Pancreas (tissue), 10 donors: ENCODE measurements at places on chromosomes 3 and 15. TPM values are rescaled to one million over a fixed set of nuclear protein-coding genes. Genes with fewer than 3 reads are reported as not detected.
A peak's percentile ranks its signal among the peaks of the same experiment; 100 is the strongest.

The SLC6A20 gene
- 7.7 TPM for polyA plus RNA-seq

The PLSCR4 gene
- polyA plus RNA-seq = 5.6 TPM

The TTC14 gene
- 24.7 TPM for polyA plus RNA-seq

The KNL1 gene
- polyA plus RNA-seq = 0.11 TPM

The NTRK3 gene
- 1.1 TPM for polyA plus RNA-seq

The TEX9 gene
- 1.6 TPM for polyA plus RNA-seq

The NDN gene
- polyA plus RNA-seq = 7.6 TPM

DNA sequence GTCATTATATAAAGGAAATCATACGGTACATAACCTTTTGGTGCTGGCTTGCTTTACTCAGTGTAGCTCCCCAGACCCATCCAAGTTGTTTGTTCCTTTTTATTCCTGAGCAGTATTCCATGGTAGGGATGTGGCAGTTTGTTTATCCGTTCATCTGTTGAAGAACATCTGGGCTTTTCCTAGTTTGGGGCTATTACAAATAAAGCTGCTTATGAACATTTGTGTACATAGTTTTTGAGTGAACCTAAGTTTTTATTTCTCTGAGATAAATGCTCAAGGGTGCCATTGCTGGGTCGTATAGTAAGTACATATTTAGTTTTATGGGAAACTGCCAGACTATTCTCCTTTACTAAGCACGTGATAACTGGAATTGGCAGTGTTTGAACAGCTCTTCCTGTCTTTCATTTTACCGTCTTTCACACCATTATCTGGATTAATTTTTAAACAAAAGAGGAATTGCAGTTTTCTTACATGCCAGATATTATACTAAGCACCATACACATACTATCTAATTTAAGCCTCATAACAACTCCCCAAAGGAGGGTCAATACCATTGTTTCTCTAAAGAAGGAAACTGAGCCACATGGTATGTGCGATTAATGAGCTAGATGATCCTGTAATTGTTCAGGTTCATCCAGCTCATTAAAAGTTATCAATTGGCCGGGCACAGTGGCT, 85.6 kb downstream of the PTPRG start:
- no peak for DNase-seq

DNA sequence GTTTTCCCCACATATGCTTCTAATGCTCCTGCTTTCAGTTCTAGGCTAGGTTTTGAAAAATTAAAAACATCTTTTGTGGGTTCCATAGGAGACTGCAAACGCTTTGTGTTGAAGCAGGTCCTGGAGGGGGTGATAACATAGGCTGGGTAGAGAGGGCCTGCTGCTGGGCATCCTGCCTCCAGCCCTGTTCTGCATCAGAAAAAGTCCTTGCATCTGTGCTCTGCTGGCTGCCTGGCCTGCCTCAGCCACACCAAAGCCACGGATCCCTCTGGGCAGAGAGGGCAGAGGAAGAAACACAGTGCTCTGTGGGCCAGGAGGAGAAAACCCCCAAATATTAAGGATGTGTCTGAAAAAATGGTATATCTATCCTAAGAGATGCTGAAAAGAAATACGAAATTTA, 3.9 kb upstream of the ARPP21 start:
- DNase-seq = no peak

DNA sequence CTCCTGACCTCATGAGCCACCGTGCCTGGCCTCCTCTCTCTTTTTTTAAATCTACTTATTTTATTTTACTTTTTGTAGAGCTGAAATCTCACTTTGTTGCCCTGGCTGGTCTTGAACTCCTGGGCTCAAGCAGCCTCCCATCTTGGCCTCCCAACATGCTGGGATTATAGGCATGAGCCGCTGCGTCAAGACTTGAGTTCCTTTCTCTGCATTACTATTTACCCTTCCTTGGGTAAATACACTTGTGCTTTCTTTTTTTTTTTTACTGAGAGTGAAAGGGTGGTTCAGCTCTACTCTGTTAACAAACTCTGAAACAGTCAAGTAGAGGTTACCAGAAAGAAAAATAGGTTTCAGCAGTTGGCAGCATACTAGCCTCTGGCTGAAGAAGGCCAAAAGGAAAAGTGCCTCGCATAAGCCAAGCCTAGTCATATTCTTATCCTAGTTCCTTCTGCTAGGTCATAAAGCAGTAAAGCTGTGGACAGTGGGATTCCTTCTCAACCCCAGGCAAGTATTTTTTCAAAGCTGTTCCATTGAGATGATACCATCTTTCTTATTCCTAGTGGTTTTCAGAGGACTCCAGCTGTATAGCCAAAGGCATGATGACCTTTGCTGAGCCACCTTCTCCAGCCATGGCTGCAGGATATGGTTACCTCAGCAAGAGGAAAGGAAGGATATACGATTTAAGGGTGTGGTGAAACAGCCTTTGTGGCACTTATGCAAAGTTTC, 135.1 kb downstream of the RBPMS2 start:
- DNase-seq = no peak

DNA sequence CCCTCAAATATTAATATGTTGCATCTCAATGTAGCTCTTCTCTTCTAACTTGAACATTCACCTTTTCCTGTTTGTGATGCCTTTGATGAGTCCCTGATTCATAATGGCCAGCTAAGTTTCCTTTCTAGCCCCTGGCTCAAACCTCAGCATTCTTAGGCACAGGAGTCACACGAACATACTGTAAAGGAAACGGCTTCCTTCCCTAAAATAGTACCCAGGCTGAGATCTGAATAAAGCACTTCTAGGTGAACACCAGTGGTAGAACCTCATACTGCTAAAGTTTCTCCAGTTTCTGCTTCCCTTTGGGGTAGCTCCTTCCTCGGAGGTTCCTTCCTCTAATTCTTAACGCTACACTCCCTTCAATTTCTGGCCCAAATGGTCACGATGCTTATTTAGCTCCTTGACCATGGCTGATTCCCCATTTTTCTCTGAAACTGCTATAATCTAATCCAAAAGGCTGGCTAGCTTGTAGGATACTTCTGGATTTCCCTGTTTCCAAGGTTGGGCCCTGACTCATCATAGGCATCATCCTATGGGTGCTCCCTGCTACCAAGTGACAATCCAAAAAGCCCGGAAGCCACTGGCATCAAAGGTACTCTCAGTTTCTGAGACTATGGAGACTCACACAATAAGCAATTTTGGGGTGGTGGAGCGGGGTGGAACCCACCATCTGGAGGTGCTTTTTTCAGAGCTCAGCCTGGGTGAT, 2.4 kb downstream of the ANAPC13 start:
- no peak for DNase-seq

DNA sequence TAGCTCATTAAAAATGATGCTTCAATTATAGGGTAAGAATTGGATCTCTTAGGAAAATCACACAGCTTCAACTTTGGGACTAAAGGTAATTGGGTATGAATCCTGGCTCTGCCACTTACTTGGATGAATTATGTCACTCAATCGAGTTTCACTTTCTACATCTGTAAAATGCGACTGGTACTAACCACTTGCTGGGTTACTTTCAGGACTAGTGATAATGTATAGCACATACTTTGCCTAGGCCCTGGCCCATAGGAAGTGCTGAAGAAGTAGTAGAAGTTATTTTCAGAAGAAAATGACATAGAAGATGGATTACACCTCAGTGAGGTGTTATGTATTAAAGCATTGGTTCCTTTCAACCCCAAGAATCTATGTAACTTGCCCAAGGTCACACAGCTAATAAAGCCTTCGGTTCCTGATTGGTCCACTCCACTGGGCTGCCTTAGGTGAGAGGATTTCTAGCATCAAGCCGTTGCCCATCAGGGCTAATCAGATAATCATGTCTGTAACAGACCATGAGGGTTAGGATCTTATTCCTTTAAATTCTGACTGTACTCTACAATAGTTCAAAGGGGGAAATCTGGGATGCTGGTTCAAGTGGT, 29.4 kb upstream of the AP4E1 start:
- no peak for DNase-seq

- peak; percentile 38 for DNase-seq
Measured at GRCh38 chr3:52121464-52121805, 32.8 kb downstream of the POC1A start.

- DNase-seq = no peak
Measured at GRCh38 chr3:106185949-106186348, 317.1 kb upstream of the CBLB start.

- DNase-seq = no peak
Measured at GRCh38 chr3:87498358-87499080, 222.1 kb upstream of the POU1F1 start.

DNA sequence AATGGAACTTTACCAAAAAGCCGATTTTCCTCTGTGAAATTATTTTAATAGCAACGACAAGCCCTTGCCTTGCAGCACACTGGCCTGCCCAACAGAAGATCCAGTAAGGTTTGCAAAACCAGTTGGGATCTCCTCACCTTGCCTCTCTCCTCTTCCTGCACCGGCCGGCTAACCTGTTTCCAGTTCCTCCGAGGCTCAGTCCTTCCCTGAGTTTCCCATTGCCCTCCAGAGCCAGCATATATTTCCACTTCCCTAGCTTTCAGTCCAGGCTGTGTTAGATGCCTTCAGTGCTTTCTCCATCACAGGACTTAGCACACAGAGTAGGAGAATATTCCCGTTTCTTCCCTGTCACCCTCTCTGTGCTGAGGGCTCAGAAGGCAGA, 60.3 kb downstream of the NOX5 start:
- DNase-seq = no peak

DNA sequence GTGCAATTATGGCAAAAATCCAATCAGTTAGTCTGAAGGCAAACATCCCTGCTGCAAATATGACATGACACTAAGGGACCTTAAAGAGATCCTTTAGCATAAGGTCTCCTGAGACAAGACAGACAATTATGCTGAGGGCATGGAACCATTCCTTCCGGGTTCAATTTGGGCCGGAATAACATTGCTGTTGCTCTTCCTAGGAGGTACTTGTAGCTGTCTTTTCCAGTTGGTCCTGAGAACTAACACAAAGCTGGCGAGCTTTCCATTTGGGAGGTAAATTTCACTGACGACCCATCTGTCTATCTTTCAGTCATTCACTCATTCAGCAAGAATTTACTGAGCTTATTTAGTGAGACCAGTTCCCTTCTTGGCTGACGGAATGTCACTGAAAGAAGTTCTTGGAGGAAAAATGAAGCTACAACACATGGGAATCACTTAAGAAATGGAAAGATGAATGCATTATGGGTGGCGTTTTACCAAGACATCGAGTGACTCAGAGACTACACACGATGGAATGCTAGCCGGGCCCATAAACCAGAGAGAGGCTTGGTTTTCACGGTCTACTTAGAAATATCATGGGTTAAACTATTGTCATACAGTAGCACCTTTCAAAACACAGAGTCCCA, 215.5 kb downstream of the PDZRN3 start:
- DNase-seq = no peak

DNA sequence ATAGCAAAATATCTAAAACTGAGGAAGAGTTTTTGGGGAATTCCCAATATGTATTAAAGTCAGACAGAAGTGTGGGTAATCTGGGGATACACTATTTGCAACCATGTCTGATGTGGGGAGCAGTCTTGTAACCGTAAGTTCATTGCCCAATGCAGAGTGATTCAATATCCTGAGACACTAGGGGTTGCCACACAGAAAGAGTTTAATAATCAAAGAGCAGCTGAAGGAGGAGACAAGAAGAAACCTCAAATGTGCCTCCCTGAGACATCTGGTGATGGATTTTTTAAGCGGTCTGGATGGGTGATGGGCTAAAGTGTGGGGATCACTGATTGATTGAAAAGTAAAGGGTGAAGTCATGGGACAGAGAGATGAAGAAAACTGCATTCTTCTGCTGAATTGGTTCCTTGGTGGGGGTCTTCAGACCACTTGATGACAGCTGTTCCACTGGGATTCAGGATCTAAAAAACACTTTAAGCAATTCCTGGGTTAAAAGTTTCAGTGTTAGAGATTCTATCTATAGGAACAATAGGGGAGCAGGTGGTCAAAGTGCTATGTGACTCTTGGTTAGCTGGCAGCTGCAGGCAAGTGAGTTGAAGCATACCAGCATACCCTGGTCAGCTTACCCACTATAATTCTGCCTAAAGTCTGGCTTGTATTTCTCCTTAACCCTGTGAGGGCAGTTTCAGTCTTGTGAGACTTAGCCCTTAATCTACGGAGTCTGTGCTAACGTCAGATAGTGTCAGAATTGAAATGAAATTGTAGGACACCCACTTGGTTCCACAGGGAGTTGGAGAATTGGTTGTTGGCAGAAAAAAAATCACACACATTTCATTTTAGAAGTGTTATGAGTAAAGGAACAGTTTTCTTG, 425.9 kb upstream of the TGFBR2 start:
- DNase-seq = no peak

- no peak for DNase-seq
Measured at GRCh38 chr3:31831591-31831990, 149.5 kb downstream of the OSBPL10 start.

- DNase-seq = peak; percentile 35
Measured at GRCh38 chr15:100114100-100114499, 227.7 kb downstream of the ADAMTS17 start.

DNA sequence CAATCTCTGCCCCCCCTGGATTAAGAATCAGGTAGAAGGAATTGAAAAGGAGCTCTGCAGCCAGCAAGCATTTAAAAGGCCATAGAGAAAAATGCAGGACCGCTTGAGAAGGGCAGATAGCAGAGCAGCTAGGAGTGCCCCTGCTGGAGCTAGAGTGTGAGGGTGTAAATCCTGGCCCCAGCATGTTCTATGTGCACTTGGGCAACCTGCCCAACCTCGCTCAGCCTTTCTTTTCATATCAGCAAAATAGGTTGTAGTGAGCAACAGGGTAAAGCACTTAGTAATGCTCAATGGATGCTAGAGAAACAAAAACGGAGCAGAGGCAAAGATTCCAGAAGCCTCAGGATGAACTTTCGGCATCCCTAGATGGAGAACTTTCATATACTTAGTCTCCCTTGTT, 25.0 kb upstream of the THBS1 start:
- DNase-seq = no peak

GRCh38 chr3:195907934-195908693, at the start of gene TNK2:
Gene TNK2, minus strand, starts transcription at chr3:195908551. Its CDS starts 19,963 bp downstream, at chr3:195888588.
- DNase-seq = no peak

- no peak for DNase-seq
Measured at GRCh38 chr3:136311968-136312367, 61.8 kb downstream of the PCCB start.

DNA sequence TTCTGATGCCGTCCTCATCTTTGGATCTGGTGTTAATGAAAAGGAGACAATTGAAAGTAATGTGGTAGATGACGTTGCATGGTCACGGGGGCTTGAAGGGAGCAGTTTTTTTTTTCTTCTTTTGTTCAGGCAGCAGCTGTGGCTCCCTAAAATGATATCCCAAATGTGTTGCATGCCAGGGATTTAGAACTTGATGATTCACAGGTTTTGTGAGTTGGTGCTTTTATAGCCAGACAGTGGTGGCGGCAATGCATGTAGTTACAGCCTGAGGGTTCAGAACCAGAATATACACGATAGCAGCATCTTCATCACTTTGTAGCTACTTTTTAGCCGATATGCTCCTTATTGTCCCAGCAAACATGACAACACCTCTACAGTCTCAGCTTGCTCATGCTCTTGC, 133.4 kb downstream of the CHST2 start:
- DNase-seq = no peak

GRCh38 chr3:54345847-54346375, 223.6 kb downstream of the CACNA2D3 start:
- DNase-seq = no peak

GRCh38 chr3:142000325-142000870, 124.0 kb downstream of the ATP1B3 start:
- no peak for DNase-seq
